ENCODE measurements at places on chromosomes 3 and 15.

DNA sequence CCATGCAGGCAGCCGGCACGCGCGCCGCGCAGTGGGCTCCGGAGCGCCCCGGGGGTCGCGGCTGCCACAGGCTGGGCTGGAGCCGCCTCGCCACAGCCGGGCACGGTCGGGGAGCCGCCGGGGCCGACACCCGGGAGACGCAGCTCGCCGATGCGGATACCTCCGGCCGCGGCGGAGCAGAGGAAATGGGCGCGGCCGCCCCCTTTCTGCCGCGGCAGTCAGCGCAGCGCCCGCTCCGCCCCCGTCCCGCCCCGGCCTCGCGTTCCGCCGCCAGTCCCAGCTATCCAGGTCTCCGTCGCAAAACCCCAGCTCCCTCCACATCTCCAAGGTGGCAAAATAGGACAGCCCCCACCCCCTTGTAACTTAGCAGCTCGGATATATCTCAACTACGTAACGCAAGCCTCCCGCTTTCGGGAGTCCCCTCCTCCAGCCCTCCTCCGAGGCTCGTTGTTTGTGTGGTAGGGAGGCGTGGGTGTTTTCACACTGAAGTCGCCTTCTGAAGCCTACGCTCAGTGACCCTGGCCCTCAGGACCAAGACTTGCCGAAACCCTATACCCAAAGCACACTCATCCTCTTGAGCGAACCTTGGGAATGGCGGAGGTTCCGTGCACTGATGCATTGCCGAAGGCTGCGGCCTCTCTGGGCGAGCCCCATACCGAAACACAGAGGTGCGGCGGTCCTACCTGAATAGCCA is at the start of gene SH3BP5:
TSS of gene SH3BP5 (minus strand) at position 182 of the 694 bp plus-strand sequence. CDS start at position 4, 178 bp downstream.
- DNase-seq, result peak; percentile 85

GRCh38 chr15:96076350-96076749 is 254.2 kb upstream of the NR2F2 start:
- no peak for DNase-seq

DNA sequence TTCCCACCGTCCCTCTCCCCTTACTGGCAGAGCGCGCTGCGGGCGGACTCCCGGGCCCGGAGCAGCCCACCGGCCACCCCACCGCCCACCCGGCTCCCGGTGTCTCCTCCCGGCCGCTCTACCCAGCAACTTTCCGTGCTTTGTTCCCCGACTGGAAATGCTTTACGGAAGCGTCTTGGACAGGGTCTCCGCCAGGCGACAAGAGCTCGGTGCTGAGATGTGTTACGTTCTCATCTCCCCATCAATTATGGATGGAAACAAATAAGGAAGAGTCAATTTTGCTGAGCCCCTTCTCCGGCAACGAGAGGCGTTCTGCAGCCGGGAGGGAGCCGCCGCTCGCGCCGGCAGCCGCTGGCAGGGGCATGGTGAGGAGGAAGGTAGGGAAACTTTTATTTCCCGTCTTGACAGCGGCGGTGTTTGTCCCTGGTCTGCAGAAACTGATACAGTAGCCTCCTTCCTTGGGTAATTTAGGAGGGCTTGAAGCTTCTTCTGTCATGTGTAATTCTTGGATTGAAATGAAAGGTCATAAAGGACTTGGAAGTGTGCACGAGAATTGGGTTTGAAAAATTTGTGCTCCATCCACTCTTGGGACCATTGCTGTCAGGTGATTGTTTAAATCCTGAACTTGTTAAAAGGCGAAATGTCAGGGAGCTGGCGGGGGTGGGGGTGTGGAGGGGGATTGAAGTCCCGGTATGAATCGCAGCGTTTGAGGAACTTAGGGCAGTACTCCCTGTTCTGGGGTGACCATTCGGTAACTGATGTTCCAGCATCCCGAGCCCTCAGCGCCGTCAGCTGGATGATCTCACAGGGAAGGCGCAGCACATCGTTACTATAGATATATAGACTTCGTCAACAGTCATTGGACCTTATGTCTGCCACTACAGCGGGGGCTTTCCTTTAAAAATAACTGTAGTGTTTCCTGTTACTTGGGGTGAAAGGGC is 1.5 kb downstream of the SEMA6D start:
- DNase-seq, result peak; percentile 9

DNA sequence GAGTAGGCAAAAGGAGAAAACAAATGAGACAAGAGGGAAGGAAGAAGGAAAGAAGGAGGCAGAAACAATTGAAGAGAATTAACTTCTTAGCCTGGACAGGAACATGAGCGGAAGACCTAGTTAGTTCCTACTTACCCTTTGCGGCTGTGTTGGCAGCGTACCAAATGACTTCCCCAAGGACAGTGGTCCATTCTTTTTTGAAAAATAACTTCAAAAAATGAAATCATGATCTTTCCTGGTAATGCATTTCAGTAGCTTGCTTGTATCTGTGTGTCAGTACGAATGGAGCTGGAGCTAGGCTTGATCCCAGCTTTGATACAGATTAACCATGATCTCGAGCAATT is 41.5 kb upstream of the CFAP161 start:
- DNase-seq, result no peak

Measured in HEK293T (cell line).